Retinal pigment epithelial cell (primary cell): ENCODE measurements at places on chromosomes 13 and 19.

DNA sequence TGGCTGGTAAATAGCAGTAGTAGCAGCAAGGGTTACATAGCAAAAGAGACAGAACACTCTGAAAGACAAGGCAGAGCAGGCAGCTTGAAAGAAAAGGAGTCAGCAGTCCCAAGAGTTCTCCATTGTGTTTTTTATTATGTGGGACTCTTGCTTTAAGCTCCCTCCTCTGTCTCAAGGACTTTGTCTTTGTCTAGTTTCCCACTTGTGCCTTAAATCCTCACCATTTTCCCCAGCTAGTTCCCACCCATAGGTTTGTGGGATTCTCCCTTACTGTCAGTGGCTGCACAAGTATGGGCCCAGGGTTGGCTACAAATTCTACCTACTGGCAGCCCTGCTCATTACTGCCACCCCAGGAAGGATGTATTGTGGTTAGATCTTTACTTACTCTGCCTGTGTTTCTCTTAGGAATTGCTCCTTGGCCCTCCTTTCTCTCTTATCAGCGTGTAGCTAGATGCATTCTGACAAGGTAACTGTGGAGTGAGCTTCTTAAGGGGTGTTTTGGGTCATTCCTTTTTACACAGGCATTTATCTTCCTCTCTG, 413.4 kb upstream of the PCDH9 start:
- DNase-seq, result no peak

- DNase-seq, result no peak
Observed at GRCh38 chr13:62687732-62688131, 1272.1 kb upstream of the PCDH20 start.

GRCh38 chr13:85631801-85632200, 167.4 kb downstream of the SLITRK6 start:
- DNase-seq, result no peak

DNA sequence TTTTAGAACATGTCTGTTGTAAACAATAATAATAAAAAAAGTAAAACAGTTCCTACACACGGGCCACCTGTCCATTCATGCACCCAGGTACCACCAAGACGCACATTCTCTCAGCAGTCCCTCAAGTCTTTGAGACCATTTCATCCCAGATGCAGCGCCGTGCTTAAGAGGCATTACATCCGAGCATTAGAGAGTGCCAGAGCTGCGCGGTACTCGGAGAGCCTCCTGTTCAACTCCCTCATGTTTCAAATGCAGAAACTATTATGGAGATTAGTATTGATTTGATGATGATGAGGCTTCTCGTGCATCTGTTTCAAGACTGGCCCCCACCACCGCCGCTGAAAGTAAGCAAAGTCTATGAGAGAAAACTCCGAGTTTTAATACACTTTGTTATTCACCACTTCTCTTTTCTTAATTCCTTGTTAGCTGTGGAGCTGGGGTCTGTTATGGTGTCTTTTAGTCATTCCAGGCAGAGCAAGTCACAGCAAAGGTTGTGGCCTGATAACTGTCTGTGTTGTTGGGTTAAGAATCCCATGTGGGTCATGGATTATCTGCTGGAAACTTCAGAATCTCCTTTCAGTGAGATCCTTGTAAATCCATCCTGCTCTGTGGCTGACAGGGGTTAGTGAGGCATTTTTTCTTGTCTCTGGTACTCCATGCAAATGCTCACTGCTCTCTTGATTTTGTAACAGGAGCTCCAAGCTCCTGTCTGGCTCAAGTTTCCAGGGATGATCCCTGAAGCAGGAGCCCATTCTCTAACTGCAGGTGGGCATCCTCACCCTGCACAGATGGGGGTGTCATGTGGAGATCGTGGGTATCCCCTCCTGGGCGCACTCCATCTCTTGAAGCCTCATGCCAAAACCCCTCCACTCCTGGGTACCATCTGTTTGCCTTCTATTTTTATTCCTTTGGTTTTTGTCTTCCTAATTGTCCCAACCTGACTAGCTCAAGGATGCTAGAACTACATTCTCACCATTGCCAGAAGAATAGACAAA, 74.9 kb upstream of the MTIF3 start:
- DNase-seq, result no peak

DNA sequence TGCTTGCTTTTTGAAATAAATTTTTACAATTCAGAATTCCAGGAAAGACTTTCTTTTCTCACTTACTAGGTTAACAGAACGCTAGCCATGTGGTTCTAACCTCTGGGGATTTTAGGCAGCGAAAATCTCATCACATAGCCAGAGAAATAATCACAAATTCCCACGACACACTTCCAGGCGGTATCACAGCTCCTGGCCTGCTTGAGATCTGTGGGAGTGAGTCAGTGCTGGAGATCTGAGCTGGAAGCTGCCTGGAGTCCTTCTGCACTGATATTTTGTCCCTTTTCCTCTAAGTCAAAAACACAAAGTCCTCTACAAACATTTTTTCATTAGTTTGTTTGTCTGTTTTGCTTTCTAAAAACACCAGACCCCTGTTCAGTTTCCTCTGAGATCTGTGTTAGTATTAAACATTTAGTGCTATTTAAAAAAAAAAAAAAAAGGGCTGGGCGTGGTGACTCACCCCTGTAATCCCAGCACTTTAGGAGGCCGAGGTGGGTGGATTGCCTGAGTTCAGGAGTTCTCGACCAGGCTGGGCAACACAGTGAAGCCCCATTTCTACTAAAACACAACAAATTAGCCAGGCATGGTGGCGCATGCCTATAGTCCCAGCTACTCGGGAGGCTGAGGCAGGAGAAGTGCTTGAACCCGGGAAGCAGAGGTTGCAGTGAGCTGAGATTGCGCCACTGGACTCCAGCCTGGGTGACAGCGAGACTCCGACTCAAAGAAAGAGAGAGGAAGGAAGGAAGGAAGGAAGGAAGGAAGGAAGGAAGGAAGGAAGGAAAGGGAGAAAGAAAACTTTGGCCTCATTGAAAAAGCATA, 12.2 kb upstream of the UBE2L5 start:
- peak; percentile 38 for DNase-seq

DNA sequence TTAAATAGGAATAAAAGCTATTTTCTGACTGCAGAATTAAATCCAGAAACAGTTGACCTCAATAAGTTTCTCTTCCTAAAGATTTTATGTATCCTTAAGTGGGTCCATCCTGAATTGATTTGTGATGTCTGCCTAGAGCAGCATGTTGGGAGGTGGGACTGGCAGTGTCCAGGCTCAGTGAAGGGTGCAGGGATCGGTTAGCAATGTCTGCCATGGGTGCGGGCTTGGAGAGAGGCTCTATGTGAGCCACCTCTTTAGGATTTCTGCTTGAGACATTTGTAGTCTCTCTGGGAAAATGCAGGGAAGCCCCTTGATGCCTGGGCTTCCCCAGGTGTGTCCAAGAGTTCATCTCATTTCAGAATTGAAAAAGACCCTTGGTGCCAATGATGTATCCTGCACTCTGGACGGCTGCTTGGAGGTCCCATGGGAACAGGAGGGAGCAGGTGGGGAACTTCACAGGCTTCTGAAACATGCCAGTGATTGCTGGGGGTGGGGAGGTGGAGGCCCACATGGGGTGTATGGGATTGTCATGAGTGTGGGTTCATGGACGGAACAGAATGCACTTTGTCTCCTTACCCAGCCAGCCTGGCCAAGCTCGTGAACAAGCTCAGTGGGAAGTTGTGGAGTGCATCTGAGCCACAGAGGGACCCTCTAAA, 6.2 kb upstream of the COLGALT1 start:
- DNase-seq, result no peak

GRCh38 chr19:38183251-38183897, 40.6 kb downstream of the DPF1 start:
- no peak for DNase-seq

DNA sequence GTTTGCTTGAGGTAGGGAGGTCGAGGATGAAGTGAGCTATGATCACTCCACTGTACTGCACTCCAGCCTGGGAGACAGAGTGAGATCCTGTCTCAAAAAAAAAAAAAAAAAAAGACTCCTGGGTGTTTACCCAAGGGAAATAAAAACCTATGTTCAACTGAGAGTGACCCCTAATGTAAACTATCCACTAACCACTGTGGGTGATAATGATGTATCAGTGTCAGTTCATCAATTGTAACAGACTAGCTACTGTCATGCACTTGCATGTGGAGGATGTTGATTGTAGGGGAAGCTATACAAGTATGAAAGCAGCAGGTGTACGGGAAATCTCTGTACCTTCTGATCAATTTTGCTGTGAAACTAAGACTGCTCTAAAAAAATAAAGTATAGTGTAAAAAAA, 2.6 kb upstream of the CIB3 start:
- DNase-seq, result no peak

DNA sequence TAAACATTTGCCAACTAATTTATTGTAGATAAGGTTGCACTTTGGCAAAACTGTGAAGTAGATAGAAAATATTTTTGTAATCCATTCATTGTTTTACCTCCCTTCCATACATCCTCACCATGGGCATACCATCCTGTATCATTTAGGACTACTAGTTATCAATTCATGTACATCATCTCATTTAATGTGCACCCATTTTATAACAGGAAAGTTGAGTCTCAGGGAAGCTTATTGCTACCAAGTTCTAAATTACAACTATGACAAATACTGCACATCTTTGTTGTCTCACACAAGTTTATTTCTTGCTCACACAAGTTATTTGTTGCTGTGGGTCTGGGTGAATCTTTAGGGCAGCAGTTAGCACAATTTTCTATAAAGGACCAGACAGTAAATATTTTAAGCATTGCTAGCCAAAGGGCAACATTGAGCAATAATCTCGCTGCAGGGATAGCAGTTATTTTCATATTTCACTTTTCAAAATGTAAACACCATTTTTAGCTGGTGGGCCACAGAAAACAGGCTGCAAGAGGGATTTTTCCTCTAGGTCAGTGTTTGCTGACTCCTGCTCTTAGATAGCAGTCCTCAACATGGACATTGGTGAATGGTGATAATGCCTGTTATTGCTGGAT, 276.5 kb downstream of the GPC6 start:
- no peak for DNase-seq

DNA sequence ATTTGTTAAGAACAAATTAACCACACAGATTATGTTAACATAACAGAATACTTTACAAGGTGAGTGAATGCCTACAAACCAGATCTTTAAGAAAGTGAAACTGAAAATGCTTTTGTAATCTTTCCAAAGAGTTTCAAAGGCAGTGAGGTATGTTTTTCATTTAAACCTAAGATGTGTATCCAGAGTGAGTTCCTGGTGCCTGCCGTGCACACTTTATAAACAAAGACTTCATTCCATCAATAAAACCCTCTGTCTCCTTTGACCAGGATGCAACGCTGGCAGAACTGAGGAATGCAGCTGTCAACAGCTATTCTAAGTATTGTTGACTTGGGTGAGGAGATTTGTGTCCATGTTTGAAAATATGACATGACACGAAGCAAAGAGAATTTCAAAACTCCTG, 344.6 kb downstream of the DNAJC15 start:
- DNase-seq, result no peak

GRCh38 chr13:43171489-43171888, 148.1 kb downstream of the DNAJC15 start:
- no peak for DNase-seq

DNA sequence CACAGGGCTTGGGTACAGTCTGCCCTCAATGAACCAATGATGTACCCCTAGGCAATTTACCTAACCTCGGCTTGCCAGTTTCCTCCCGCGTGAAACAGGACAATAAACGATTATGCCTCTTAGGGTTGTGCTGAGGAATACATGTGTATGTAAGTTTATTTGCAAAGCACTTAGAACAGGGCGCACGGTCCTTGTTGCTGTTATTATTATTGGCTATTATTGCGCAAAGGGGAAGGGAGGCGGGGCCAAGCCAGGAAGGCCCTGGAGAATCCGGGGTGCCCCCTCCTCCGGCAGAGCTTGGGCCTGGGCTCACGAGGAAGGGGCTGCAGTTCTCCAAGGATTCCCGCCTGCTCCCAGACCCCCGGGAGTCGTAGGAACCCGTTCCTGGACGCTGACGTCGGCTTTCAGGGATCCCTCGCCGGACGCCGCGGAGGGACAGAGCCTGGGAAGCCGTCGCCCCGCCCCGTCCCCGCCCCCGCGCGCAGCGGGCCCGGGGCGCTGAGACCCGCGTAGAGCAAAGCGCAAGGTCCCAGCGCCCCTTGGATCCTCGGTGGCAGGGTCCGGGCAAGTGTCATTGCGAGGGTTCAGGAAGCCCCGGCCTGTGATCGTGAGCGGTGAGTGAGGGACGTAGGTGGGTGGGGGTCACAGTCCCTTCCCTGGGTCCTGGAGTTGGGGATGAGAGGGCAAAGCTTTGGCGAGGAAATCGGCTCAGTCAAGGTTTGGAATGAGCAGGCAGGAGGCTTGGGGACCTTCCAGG, at the start of gene TMEM91:
Gene TMEM91 (plus strand): TSS at position 293 of the 757 bp plus-strand sequence. CDS start 1,777 bp downstream, outside the sequence.
- DNase-seq, result no peak

DNA sequence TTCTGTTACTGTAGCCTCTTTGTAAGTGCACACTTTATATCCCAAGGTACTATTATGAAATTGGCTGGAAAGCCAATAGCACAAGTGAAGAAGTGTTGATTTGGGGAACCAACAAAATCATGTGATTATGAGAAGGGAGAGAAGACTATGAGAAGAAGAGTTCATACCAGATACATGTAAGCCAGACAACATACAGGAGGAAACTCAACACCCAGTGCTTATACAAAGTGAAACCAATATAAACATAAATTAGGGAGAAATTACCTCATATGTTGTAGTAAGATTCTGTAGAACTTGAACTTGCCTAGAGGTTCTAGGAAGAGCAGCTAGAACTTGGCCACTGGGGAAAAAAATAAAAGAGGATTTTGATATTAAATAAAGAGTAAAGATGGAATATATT, 17.4 kb downstream of the CPB2 start:
- no peak for DNase-seq
